ENCODE measurements at places on chromosomes 2 and 18. TPM values are rescaled to one million over a fixed set of nuclear protein-coding genes. Genes with fewer than 3 reads are reported as not detected.

GRCh38 chr2:237857791-237858190, 1.6 kb upstream of the RAMP1 start:
- peak; percentile 16 for DNase-seq

The NGEF gene
- 3.9 TPM for total RNA-seq

DNA sequence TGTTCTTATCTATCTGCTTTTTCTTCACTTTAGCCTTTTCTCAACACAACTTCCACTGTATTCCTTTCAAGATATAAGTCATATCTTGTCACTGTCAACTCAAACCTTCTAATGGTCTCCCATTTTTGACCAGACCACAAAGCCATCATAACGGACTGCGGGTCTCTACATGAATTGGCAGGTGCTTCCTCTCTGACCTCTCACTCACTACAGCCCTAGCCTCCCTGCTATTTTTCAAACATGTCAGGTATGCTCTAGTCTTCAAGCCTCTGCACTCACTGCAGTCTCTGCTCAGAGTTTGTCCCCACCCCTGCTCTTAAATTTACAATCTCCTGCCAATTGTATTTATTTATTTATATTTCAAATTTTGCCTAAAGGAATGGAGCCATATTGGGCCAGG, 858.1 kb downstream of the TRIB2 start:
- no peak for DNase-seq

The EDAR gene
- total RNA-seq, result 0.03 TPM

The CAPG gene
- 268 TPM for total RNA-seq

DNA sequence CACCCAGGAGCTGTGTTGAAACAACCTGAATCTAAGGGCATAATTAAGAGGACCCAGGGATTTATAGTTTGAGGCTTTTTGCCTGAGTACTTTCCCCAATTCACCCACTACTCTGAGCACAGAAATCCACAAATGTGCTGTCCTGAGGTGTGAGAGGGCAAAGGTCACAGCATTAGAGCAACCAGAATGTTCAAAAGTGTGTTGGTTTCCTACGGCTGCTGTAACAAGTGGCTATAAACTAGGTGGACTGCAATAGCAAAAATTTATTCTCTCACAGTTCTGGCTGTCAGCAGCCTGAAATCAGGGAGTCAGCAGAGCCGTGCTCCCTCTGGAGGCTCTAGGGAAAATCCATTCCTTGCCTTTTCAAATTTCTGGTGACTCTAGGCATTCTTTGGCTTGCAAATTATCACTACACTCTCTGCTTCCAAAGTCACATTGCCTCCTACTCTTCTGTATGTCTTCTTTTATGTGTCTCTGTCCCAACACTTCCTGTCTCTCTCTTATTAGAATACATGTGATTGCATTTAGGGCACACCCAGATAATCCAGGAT, 91.4 kb upstream of the TACR1 start:
- DNase-seq, result peak; percentile 3

DNA sequence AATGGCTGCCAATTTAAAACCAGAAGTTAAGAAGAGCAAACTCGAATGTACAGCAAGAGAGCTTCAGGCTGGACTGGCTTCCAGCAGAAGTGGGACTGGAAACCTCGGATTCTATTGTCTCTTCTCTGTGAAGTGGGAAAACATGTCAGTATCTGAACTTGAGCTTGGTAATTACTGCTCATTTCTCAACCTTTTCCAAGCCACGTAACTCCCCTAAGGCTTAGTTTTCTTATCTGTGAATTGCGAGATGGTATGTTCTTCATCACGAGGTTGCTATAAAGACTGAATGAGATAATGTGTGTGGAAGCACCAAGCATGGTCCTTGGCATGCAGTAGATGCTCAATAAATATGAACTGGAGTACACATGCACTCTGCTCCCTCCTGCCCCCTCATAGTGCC, 259.4 kb upstream of the SPRED2 start:
- no peak for DNase-seq

- DNase-seq, result peak; percentile 8
Measured at GRCh38 chr18:69588301-69588700, 187.6 kb downstream of the DOK6 start.

- DNase-seq, result no peak
Measured at GRCh38 chr18:11868230-11868629, 17.0 kb downstream of the CHMP1B start.

The TRIM54 gene
- 5.5 TPM for total RNA-seq

The INHBB gene
- 0.07 TPM for total RNA-seq

GRCh38 chr18:59788791-59789106, 91.5 kb upstream of the CCBE1 start:
- no peak for DNase-seq

DNA sequence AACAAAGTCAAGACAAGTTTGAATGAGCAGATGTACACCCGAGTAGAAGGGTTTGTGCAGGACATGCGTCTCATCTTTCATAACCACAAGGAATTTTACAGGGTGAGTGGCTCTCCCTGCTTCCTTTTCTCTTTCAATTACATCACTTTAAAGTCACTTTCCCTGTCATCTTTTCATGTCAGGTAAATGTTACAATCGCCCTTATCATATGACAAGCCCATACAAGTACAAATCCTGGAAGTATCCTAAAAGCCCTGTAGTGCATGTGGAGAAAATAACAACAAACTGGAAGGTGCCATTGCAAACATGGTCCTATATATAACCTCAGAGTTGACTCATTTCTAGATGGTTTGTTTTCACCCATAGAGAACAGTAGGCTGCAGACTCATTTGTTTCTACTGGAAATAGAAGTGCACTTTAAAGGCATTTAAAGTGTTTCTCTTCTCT, 126.0 kb downstream of the SP100 start:
- DNase-seq, result no peak

GRCh38 chr2:48397846-48398245, 132.1 kb upstream of the STON1 start:
- DNase-seq, result no peak

The PCARE gene
- total RNA-seq, result not detected

DNA sequence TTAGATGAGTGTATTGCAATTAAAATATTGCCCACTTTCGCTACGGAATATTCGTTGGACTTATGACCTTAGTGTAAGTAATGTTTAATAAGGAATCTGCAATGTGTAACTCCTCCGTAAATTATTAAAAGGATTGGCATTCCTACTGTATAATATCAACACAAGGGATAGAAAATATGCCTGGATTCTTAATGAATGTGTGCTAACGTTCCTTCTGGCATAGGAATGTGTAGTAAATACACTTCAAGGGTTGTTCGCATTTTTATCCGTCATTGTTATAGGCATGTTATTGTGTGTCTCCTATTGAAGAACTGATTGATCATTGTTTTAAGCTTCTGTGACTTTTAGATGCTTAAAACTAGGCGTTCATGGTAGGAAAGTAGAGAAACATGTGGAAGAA, 134.5 kb downstream of the NEDD4L start:
- DNase-seq, result no peak

- no peak for DNase-seq
Measured at GRCh38 chr2:168744844-168745243, 57.6 kb upstream of the NOSTRIN start.

- DNase-seq, result no peak
Measured at GRCh38 chr2:201523506-201523905, 72.0 kb downstream of the STRADB start.

The TMEM214 gene
- total RNA-seq, result 46.6 TPM

DNA sequence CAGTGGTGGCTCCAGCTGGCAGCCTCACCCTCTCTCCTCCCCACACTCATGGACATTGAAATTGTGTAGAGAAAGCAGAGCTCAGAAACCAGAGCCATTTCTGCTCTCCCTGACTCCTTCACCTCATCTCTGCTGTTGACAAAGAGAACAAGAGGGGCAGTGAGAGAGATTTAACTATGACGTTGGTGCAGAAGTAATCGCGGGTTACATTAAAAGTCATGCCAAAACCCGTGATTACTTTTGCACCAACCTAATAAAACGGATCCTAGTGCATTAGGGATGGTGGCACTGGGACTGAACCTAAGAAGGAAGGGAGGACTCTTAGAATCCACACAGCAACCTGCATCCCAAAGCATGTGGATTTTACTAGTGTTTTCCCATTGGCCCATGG, 113.3 kb upstream of the CDC42EP3 start:
- no peak for DNase-seq

The GPR35 gene
- not detected for total RNA-seq

DNA sequence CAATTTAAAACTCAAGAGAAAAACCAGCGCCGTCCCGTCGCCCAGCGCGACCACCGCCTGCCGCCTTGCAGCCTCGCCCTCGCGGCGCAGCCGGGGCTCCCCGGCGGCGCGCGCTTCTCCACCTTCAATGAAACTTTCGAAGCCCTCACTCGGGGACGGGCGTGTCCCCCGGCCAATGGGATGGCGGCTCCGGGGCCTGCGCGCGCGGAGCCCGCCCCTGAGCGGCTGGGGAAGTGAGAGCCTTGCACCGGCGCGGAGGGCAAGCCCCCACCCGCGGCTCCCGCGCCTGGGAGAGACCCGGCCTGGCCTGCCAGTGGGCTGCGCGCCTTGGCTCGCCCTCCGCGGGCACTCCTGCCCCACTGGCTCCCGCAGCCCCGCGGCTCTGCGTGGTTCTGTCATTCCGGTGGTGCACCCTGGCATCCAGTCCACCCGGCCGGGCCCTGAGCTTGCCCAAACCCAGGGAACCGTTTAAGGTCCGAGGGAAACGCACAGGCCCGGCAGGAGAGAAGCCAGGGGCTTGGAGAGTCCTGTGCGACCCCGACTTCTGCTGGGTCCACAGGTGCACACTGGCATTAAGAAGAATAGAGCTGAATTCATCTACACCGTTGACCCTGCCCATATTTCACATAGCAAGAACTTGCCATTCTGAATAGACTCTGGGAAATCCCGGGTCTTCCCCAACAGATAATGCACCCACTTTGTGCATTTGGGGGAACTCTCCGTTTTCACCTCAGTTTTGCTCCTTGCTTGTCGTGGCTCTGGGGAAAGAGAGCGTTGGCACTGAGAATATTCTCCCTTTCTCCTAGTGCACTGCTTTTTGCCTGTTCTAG, at the start of gene PIEZO2:
PIEZO2 (minus strand) TSS at position 129 of the 830 bp plus-strand sequence. CDS start 981 bp downstream, outside the sequence.
- peak; percentile 97 for DNase-seq

- DNase-seq, result peak; percentile 39
Measured at GRCh38 chr2:226792155-226792881, 7.3 kb downstream of the IRS1 start.

- DNase-seq, result no peak
Measured at GRCh38 chr2:85830645-85831044, 58.1 kb downstream of the ST3GAL5 start.

The ALK gene
- 0.21 TPM for total RNA-seq

The ZNF396 gene
- total RNA-seq, result 1.4 TPM

The IHH gene
- total RNA-seq, result 1.1 TPM

- no peak for DNase-seq
Measured at GRCh38 chr2:158921599-158922408, 46.6 kb upstream of the TANC1 start.

The STK11IP gene
- 26.6 TPM for total RNA-seq

DNA sequence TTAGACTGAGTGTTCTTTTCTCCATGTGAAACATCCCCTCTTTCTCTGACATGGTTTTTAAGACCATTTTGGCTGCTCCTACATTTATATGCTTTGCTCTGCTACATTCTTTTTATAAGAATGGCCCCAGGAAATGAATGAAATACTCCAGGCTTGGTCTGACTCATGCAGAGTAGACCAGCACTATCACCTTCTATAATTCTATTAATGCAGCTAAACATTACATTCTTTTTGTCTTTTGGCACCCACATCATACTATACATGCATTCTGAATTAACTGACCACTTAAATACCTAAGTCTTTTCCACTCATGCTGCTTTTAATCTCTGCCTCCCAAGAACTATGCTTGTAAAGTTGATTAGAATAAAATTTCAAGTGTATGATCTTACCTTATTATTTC, 94.1 kb downstream of the AAK1 start:
- DNase-seq, result no peak

DNA sequence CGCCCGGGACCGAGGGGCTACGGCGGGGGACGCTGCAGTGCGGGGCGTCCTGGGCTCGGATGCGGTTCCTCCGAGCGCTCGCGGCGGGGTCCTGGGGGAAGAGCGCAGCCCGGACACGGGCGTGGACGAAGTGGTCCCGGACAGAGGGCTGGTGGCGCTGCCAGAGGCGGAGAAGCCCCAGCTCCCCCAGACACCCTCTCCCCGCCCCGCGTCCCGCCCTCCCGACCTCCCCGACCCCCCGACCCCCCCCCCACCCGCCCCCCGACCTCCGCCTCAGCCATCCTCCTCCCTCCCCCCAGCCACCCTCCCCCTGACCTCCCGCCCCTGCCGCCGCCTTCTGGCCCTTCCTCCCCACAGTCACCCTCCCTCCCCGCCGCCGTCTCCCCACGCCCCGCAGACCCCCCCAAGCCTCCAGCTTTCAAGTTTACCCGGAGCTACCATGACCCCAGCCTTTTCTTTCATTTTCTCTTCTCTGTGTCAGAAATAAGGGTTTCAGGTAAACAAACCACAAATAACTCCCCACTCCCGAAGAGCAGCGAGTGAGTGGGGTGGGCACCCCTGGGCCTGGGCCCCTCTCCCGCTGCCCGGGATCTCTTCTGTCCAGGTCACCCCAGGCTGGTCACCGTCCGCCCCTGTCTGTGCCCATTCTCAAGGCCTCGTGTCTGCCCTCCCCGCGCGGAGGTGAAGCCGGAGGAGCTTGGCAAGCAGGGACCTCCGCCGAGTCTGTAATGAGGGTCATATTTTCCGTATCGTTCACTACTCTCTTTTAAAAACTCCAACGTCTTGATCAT, 5.1 kb downstream of the NFATC1 start:
- DNase-seq, result peak; percentile 96

Data from H7 (cell line).